T1000 (cell line): ENCODE measurements at places on chromosomes 7 and 10.

GRCh38 chr10:19629567-19629966 is 186.7 kb upstream of the PLXDC2 start:
- no peak for DNase-seq

DNA sequence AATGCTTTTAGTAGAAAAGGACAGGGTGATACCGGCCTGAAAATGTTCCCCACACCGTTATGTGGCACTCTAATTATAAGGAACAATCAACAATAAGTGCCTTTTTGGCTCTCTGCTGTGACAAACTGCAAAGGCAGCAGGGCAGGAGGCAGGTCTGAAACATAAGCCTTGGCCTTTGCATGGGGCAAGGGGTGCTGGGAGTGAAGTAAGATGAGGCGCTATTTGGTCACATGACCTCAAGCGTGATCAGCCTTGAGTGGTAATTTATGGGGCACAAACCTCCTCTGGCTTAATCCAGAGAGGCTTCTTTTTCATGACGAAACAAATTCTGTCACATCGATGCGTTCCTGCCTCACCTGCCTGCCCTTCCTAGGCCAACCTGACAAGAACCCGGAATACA is 202.7 kb downstream of the TAX1BP1 start:
- DNase-seq: no peak

DNA sequence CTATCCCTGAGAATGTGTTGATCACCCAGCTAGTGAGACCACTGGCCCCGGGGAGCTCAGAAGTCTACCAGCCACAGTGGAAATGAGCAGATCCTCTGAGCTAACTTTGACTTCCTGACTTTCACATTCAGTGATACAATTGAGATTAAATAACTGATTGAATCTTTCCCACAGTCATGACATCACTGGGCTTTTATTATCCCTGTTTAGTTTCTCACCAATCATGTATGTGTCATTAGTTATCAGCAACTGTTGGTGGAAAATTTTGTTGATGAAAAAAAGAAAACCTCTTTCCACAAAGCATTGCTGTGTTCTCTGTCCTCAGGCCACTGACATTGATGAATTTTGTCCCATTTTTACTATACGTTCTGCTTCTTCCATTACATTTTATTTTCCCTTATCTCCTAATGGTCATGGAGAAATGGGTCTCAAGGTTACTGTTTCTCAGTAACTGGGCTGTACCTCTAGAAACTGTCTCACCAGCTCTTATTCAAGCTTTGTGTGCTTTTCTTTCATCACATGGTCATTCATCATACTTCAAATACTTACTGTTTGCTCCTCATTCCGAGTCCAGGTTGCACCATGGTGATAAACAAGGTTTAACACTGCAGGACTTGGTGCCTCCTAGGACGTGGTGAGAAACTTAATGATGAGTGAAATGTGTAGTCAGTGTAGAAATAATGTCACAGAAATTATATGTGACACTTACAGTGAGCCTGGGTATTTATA is 304.7 kb downstream of the CDK14 start:
- DNase-seq: no peak

- no peak for DNase-seq
Observed at GRCh38 chr7:26081638-26082037, 70.4 kb upstream of the NFE2L3 start.

DNA sequence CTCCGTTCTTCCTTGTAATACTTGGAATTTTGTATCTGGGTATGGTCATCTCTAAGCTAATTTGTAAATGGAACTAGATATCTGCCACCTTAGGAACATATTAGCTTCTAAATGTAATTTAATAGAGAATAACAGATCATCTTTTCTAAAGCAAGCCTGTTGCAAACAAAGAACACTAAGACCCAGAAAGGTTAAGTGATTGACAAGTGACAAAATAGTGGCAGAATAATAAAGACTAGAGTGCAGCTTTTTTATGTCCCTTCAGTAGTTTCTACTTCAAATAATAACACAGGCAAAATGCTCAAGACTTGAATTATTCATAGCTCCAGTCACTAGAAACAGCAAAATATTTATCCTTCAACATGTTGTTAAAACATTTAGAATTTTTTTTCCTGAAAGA is 91.7 kb downstream of the MET start:
- DNase-seq: no peak

GRCh38 chr7:33636359-33636758 is 269.0 kb upstream of the BMPER start:
- DNase-seq: no peak

DNA sequence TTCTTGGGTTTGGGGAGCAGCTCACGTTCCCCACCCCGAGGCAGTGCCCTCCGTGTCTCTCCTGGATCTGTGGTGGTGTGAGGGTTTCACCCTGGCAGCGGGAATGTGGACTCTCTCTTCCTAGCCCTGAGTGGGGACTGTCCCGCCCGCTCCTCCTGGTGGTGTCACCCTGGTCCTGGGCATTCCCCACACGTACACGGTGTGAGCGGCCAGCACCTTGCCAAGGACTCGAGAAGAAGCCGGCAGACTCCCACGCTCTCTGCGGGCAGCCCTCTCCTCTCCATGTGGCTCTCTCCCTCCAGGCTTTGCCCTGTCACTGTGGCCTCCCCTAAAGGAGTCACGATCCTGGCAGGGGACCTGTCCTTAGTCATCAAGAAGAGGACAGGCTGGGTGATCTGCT is 24.0 kb downstream of the DPYSL4 start:
- no peak for DNase-seq

DNA sequence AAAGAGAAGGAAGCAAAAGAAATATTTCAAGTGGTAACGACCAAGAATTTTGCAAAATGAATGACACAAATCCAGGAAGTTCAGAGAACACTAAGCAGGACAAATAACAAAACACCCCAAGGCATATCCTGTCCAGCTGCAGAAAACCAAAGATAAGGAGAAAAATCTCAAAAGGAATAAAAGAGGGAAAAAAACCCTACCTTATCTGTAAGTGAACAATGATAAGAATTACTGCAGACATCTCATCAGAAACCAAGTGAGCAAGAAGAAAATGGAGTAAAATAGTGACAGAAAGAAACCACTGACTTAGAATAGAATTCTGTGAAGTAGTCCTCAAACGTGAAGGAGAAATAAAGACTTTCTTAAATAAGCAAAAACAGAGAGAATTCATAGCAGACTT is 21.8 kb downstream of the CARD11 start:
- no peak for DNase-seq

DNA sequence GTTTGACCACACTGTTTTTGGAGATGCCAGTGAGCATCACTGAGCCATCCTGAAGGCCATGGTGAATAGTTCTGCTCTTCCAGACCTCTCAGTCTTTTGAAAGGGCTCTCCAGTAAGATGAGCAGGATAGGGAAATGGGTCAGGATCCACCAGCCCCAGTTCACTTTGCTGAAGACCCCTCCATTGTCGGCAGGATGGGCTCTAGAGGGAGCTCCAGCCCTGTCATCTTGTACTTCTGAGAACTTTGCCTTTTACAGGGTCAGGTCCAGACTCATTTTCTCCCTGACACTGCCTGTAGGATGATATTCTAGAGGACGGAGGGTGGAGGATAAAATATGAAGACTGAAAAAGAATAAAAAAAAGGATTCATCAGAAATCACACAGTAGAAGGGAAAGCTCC is 13.1 kb downstream of the LHFPL3 start:
- DNase-seq: no peak
